ENCODE measurements at places on chromosomes 16 and 17. TPM values are rescaled to one million over a fixed set of nuclear protein-coding genes. Genes with fewer than 3 reads are reported as not detected.

The PYY gene
- not detected for total RNA-seq

The GUCY2D gene
- total RNA-seq: 0.10 TPM

The CDH16 gene
- total RNA-seq: not detected

The GAN gene
- total RNA-seq: 16.9 TPM

The SPATA22 gene
- total RNA-seq: 0.44 TPM

The AANAT gene
- total RNA-seq: 0.20 TPM

Data from spinal cord (tissue), 10 donors.